ENCODE measurements at places on chromosomes 6 and 20.

GRCh38 chr6:80206758-80207157, 100.3 kb downstream of the BCKDHB start:
- no peak for DNase-seq

DNA sequence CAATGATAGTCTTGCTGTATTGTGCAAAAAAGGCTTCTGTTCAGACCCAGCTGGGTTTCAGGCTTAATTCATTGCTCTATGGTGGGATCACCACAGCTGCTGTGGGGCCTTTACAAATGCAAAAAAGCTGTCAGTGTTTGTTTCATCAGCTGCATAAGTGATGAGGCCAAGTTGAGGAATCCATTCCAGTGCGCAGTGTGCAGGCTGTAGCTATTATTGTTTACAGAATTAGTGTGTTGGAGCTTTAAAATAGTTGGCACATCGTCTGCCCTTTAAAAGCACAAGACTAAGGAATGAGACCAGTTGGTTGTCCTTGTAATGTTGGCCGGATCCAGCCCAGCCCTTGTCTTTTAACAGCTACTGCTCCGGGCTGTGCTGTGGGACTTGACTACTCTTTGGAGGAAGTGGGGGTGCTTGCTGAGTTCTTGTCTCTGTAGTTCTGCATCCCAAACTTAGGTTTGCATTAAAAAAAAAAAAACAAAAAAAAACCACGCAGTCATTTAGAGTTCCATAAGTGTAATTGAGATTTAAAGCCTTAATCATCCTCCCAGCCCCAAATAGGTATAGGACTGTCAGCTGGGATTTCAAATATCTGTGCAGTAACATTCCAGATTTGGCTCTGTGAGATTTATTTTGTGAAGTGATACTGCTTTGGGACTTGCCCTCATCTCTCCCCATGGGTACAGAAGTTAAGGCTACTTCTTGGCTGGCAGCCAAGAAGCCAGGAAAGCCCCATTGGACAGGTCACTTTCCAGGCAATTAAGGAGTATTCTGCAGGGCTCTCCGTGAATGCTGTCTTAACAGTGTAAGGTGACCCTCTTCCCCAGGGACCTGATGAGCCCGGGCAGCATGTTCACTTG, 19.3 kb downstream of the JARID2 start:
- DNase-seq: no peak

- DNase-seq: no peak
These were observed 30.9 kb downstream of the TOX2 start for GRCh38 chr20:43945391-43946205.

GRCh38 chr20:50513169-50514034, 3.2 kb downstream of the PTPN1 start:
- DNase-seq: no peak

DNA sequence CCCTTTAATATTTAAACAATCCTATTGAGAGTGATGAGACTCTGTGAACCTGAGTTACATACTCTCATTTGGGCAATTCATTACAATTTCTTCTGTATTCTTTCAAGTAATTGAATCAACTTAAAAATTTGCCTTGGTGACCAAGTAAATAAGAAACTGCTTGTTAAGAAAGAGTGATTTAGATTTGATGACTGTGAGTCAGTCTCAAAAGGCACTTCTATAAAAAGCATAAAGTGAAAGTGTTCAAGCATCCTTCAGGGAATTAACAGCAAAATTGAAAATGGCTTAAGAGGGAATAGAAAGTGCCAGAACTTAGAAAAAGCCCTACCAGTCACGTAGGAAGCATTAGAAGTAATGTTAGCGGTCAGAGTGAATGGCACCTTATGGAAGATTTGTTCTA, 654.7 kb downstream of the EPM2A start:
- no peak for DNase-seq

DNA sequence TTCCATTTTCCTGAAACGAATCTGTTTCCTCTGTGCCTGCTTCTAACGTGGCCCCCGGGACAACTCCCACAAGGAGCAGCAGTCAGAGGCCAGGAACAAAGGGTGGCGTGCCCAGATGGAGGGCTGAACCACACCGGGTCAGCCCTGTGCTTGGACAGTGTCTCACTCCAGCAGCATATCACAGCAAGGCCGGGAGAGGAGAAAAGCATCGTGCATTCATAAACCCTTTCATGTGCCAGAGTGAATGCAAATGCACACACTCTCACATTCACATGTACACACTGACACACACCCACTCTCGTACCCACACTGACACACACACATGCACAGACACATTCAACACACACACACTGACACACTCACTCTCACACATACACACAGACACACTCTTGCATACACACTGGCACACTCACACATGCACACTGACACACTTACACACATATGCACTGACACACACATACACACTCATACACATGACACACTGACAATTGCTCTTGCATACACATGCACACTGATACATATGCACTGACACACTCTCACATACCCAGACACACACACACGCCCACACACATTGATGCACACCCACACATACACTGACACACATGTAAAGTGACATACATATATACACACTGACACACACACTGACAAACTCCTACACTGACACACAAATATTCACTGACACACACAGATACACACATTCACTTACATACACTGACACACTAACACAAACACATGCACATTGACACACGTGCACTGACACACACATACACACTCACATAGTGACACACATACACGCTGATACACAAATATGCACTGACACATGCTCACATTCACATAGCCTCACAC, 237.0 kb downstream of the LRFN2 start:
- DNase-seq: no peak

- DNase-seq: no peak
These were observed 142.7 kb upstream of the EXOC2 start for GRCh38 chr6:835476-836160.

DNA sequence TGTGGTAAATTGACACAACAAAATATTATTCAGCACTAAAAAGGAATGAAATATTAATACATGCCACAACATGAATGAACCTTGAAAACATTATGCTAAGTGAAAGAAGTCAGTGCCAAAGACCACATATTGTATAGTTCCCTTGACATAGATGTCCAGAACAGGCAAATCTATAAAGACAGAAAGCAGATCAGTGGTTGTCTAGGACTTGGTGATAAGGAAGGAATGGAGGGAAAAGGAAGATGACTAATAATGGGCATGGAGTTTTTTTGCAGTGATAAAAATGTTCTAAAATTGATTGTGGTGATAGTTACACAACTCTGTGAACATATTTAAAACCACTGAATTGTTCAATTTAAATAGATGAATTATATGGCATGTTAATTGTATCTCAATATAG, 32.5 kb downstream of the TBX18 start:
- no peak for DNase-seq

DNA sequence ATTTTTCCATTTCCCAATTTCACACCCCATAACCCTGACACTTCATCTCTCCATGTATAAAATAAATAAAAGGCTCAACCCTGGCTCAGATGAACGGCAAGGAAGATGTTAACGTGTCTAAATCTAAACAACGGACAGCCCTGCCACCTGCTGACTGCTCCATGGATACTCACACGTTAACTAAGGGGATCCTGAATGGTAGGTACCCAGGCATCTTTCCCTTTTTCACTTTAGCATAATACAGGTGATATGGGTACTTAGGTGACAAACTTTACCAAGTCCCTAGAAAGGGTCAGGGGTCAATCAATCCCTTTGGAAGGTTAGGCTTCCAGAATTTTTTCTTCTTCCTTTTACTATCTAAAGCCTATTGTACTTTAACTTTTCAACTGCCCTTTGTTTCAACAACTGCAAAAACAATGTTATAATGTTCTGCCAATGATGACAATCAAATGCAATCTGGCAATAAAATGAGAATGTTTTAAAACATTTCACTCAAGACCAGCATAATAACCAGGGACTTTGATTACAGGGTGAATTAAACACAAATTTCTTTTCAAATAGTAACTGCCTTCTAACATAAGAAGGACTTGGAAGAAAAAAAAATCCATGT, 52.4 kb upstream of the IPCEF1 start:
- DNase-seq: no peak

GRCh38 chr20:17622851-17623508, 53.1 kb downstream of the DSTN start:
- no peak for DNase-seq

GRCh38 chr20:20791664-20792568, 79.5 kb upstream of the RALGAPA2 start:
- no peak for DNase-seq

DNA sequence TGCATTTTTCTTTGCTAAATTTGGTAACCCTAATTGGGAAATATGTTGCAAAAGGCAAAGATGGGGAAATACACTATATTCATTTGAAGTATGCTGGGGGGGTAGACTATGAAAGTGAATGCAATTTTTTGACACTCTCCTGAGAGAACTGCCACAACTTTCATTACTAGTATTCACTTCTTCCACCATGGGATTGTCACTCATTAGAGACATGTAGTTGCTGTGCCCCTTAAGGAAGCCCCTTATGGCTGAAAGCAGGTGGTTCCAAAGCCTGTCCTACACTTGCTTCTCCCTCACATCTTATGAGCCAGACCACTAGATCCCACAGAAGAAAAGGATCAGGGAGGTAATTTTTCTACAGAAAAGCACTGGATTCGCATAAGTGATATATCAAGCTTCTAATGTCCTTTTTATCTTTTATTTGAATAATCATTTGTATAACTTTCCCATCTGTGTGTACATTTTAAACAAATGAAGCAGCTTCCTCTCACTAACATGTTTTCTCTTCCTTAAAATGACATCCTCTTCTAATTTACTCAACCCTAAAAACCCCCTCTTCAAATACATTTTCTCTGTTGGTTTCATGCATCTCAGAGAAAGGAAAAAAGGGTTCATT, 83.8 kb downstream of the GCLC start:
- no peak for DNase-seq

DNA sequence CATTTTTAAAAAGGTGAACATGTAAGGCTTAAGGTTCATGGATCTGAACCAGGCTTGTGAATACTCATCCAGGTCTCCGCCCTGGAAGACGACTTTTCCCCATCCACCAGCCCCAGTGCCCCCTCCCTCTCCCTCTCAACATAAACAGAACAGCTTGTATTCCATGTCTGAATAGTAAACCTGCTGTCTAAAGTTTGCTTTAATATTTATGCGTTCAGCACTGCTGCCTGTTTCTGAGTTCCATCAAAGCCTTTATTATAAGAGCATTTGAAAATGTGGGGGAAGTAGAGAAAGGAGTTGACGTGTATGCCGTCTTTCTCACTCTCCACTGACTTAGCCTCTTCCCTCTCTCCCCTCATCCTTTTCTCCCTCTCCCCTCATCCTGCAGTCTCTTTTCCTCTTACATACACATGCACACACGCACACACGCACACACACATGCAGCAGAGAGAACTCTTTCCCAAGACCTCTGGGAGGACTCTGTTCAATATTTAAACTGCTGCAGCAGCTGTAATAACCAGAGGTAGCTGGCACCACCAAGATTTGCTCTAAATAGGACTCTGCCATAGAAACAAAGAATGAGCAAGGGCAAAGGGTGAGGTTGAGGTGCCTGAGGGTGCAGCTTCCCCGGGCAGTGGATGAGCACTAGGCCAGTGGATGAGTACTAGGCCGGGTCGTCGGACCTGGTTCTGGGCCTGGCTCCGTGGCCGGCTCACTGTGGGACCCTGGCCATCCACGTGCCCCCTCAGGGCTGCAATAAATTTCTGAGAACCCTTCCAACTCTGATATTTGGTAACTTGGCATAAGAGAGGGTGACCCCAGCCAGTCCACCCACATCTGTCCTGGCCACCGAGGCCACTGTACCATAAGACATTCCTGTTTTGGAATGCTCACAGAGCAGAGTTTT, 35.4 kb upstream of the VSTM2L start:
- DNase-seq: no peak

DNA sequence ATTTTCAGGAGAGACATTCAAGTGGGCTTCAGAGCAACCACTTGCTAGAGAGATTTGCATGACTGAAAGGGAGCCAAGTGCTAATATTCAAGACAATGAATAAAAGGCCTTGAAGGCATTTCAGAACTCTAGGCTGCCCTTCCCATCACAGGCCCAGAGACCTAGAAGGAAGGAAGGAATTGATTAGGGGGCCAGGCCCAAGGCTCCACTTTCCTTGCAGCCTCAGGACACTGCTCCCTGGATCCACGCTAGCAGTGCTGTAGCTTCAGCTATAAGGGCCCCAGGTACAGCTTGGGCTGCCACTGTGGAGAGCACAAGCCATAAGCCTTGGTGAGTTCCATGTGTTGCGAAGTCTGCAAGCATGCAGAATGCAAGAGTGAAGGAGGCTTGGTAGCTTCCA, 731.9 kb upstream of the FLRT3 start:
- DNase-seq: no peak

DNA sequence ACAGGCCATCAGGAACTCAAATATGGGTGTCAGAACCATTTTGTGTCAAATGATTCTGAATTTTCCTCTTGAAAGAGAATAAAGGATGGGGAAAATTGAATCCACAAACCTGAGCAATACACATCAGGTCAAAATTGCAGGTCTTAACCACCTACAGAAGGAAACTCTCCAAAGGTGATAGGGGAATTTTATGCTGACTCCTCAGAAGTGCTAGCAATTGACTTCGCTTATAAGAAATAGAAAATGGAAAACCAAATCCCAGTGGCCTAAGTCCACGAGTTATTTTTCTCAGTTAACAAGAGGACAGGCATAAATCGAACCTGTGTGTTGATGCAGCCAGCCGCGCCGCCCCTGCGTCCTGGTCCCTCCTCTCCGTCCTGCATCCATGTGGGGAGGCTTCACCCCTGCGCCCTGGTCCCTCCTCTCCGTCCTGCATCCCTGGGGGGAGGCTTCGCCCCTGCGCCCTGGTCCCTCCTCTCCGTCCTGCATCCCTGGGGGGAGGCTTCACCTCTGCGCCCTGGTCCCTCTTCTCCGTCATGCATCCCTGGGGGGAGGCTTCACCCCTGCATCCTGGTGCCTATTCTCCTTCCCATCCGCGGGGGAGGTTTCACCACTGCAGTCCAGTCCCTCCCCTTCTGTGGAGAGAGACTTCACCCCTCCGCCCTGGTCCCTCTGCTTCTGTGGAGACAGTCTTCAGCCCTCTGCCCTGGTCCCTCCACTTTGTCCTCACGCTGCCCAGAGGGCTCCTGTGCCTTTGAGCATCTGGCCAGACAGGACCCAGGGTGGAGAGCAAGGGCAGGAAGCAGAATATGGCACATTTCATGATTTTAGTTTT, 230.3 kb downstream of the SMOC2 start:
- DNase-seq: no peak

DNA sequence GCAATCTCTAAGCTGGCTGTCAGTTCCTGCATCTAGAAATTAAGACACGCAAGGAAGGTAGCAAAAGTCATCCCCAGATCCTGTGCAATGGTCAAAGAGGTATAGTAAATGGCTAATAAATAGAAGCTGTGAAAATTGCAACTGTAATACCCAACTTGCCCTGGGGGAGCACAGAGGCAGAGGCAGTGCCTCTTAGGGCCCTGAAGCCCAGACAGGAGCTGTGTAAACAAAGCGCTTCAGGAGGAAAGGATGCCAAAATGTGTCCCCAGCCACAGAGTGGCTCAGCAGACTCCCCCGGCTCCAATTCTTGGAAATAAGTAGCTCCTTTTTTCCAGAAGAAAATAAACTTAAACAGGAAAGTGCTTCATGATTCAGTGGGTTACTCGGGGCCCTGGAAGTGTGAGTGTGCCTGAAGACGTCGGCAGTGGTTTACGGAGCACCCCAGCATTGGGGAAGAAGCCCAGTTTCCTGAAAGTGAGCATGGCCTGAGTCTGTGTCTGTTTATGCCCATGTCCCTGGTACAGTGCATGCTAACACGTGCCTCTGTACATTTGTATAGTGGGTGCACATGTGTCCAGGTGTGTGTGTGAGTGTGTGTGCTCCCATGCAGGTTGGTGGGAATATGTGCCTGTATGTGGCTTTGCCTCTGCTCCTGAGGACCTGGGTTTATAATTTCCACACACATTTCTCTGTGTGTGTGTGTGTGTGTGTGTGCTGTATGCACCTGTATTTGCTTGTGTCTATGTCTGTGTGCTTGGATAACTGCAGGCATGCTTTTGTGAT, 246.7 kb downstream of the MAFB start:
- DNase-seq: no peak

Measured in T-helper 1 cell (primary cell).